Amniotic stem cell (primary cell): ENCODE measurements at places on chromosomes 2 and 18.

DNA sequence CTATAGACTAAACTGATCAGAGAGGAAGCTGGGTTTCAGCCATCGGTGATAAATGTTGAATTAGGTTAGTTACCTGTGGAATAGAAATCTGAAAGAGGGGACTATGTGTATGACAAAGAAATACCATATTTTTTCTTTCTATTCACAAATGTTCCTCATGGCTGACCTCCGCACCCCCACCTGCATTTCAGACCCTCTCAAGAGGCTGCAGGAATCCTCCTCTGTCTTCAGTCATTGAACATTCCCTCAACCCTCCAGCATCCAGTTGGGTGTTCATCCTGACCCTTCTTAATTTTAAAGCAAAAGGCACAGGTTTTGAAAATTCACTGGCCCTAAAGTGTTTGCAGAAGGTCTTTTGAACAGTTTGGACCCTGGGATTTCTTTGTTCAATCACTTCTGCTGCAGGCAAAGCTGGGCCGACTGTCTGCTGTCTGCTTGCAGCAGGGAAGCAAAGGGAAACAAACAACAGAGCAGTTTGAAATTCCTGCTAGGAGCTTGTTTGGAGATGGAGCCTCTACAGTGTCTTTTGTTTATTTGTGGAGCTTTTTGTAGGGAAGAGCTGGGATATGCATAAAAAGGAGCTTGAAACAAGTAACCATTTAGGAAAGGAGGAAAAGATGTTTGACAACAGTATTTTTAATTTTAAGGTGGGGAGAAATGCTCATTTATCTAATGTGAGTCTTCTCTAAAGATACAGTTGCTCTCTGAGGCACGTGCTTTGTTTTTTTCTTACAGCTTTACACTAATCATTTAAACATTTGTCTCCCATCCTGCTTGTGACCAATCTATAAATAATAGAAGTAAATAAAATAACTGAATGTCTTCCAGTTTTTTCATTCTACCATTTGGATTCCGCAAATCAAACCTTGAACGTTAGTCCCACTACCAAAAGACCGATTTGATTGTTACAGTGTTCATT, 213.3 kb upstream of the MMADHC start:
- DNase-seq, result no peak

- DNase-seq, result no peak
Measured at GRCh38 chr2:203775684-203776083, 69.2 kb downstream of the CD28 start.

DNA sequence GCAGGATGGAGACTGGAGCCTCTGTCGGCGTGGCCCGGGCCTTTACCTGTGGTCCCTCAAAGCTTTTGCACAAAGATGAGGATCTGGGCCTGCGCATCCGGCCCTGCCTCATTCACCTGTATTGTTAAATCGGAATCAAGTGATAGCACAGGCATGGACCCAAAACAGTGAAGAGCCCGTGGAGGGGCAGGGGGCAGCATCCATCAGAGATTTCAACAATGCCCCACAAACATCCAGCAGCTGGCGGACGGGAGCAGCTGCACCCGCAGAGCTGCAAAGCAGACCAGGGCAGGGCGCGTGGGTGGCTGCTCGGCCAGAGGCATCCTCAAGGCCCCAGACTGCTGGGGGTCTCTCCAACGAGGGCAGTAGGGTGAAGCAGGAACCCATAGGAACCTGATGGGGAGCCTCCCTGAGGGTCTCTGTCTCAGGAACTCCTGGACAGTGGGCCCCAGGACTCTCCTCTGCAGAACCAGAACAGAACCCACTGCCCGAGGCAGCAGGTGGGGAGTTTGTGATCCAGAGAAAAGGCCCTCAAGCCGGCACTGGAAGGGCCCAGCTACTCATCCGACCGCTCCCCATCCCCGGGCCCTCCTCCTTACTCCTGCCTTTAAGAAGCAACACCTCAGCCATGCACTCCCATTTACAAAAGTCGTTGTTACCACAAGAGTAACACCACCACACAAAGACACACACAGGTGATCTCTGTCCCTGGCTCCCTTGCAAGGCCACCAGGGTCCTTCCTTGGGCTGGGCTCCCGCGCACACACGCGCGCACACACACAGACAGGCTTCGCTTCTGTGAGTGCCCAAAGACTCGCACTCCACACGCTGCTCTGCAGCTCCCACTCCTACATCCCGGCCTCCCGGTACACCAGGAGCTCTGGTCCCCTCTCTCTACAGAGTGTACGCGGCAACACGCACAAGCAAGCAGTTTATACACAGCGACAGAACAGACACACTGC, 28.8 kb downstream of the HDAC4 start:
- DNase-seq, result no peak

GRCh38 chr2:172329774-172330671, 97.4 kb upstream of the ITGA6 start:
- no peak for DNase-seq

- no peak for DNase-seq
Measured at GRCh38 chr18:36337679-36338402, 40.3 kb downstream of the FHOD3 start.
